ENCODE measurements at places on chromosomes 6 and 20.
A peak's percentile ranks its signal among the peaks of the same experiment; 100 is the strongest.

- DNase-seq: no peak
Measured at GRCh38 chr6:104828478-104828877, 31.2 kb downstream of the HACE1 start.

- DNase-seq: no peak
Measured at GRCh38 chr20:44204156-44204831, 6.3 kb downstream of the OSER1 start.

- no peak for DNase-seq
Measured at GRCh38 chr6:6221787-6222535, 98.5 kb downstream of the F13A1 start.

GRCh38 chr6:122052346-122052900 is 347.0 kb upstream of the HSF2 start:
- DNase-seq: no peak

DNA sequence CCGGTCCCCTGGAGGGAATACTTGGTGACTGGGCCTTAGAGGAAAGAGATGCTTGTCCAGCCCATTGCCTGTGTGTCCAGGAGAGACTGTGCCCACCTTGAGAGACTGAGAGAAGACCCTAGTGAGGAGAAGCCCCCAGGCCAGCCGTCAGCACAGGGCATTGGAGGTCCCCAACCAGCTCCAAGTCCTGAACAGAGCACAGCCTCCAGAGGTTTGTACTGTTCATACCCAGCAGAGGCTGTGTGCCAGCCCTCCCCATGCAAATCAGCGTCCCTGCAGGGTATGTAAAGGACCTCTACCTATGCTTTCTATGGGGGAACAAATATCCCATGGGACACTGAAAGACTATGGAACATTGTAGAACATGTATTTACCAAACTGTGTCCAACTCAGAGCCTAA is 8.4 kb downstream of the HLA-E start:
- no peak for DNase-seq

DNA sequence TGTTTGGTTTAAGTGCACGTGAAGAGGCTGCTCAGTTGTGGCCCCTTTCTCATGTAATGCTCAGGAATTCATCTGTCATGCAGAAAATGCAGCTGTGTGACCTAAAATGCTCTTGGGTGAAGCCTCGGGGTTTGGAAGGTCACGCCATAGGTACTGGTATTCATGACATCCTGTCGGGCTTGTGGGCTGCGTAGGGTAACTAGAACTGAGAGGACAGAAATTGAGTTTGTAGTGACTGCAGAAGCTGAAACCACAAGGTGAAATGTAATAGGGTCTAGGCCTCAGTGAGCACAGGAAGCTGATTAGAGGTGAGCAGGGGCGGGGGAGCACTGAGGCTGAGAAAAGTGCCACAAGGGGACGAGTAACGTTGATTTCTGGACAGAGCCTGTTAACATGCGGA is 128.8 kb downstream of the SOBP start:
- DNase-seq: peak; percentile 51

DNA sequence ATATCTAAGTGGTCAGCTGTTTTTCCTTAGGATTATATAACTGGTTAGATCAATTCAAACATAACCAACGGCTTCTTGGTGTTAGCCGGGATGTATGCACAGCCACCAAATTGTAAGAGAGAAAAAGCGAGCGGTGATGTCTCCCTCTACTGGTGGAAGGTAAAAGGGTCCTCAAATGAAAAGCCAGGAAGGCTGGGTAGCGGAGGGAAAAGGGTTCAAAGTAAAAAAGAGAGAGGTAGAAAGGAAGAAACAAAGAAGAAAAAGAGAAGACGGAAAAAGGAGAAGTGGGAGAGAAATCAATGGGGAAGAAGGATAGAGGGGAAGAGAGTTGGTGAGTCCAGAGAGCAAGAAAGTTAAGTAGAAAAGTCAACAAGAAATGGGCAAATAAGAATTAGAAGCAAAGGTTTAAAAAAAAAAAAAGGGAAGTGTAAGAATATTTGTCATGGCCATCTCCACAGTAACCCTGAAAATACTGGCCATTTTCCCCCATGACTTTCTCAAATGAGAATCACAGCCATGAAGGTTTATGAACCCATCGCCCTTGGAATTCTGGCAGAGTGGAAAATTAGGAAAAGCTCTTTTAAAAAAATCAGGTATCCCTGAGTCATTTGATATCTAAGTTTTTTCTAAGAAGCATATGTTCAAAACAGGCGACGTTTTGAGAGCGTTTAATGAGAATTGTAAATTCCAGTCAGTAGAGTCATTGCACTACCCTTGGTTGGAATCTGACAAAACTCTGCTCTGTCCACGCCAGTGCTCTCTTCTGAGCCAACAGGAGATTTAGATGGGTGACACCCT is 155.6 kb upstream of the SNX9 start:
- DNase-seq: peak; percentile 59

All from CD4-positive, alpha-beta T cell treated with Interleukin-4 for 1 hour (primary cell).